Stimulated activated CD4-positive, alpha-beta T cell treated with anti-CD3 and anti-CD28 coated beads, TNF-alpha, amount 100 ng/mL, for 1 hour (primary cell): ENCODE measurements at places on chromosomes 7 and 10.

DNA sequence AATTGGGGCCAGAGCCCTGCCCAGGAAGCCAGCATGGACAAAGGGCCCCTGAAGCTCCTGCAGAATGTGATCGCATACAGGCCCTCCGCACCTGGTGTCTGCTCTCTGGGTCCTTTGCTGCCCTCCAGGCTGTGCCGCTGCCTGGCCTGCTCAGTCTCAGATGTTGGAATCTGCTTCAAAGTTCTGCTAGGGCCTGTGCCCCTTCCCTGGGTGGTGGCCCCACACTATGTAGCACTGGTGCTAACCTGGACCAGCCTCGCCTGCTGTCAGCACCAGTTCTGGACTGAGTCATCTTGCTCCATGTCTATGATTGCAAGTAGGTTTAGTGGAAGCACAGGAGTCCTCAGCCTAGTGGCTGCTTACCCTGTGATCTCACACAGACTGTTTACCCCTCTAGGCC, 6.3 kb downstream of the MAT1A start:
- DNase-seq = no peak

DNA sequence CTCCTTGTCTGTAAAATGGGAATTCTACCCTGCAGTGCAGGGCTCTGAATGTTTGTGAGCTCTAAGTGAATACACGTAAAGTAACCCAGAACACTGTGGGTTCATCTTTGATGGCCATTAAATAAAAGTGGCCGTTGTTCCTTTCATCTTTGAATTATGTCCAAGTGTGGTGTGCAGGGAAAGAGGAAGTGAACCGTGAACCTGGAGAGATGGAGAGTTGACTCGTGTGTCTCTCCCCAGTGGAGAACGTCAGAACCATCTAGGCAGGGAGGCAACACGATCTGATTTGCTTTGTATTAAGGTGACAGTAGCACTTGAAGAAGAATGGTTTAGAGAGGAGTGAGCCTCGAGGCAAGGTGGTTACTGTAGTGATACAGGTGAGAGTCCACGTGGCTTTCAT, 93.5 kb upstream of the GJD4 start:
- no peak for DNase-seq

GRCh38 chr10:71571460-71572175, 148.0 kb downstream of the C10orf105 start:
- no peak for DNase-seq

- DNase-seq = no peak
These were observed 30.9 kb upstream of the SMKR1 start for GRCh38 chr7:129471402-129471827.

DNA sequence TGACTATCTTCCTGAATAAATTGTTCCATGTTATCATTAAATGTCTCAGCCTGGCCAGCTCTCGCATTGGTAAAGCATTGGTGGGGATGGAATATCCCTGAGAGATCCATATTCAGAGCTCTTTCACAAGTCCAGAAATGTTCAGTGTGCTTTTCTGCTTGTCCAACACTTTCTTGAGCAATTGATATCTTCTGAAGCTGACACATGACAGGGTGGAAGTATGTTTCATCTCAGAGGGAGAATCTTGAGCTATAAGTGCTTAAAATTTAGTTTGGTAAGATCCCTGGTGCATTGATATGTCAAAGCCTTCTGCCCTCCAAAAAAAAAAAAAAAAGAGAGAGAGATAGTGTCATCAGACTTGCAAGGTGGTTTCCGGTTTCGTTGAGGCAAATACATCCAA, 7.4 kb downstream of the IFIT3 start:
- no peak for DNase-seq

GRCh38 chr10:5404208-5405041, at the start of gene TUBAL3:
Gene TUBAL3, minus strand, starts transcription at chr10:5404828. Its CDS starts 36 bp downstream, at chr10:5404792.
- DNase-seq = no peak

DNA sequence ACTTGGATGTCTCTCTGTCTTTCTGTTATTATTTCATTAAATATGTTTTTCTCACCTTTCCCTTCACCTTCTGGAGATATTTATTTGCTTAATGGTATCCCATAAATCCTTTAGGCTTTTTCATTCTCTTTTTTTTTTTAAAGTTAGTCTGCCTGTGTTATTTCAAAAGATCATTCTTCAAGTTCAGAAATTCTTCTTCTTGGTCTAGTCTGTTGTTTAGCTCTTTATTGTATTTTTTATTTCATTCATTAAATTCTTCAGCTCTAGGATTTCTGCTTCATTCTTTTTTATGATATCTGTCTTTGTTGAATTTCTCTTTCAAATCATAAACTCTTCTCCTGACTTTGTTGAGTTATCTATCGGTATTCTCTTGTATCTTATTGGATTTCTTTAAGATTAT, 312.1 kb upstream of the KAT6B start:
- no peak for DNase-seq
